ENCODE measurements at places on chromosomes 5 and 9.

DNA sequence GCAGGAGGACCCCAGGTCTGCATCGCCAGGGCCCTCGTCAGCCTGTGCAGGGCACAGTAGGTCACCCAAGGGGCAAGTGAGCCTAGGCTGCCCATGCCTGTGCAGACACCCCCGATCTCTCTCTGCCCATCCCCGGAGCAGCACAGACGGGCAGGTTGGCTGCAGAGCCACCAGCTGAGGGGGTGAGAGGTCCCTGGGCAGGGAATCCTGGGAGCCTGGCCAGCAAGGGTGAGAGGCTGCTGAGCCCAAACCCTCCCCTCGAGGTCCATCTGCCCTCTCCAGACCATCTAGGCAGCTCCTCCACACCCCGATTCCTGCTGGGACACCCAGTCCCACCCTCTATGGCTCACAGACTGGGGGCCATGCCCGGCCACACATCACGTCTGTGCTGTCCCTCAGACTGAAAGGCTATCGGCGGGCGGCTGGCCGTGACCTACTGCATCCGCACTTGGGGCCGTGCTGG lies 2.8 kb upstream of the DPP7 start:
- no peak for DNase-seq

DNA sequence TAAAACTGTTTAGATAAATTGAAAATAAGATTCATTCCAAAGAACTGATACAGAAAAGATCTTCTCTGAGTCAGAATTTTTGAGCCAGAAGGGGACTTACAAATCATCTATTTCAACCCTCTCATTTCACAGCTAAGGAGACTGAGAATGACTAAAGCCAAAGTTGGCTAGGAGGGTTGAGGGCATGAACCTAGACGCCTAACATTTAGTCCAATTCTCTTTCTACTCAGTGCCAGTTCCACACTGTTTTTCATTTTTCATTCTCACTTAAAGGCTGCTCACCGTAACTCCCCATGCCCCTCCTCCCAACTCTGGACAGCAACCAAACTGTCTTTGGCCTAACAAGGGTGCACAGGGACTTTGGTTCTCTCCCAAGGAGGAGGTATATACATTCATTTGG lies 364.0 kb downstream of the NDUFS4 start:
- DNase-seq, result no peak

DNA sequence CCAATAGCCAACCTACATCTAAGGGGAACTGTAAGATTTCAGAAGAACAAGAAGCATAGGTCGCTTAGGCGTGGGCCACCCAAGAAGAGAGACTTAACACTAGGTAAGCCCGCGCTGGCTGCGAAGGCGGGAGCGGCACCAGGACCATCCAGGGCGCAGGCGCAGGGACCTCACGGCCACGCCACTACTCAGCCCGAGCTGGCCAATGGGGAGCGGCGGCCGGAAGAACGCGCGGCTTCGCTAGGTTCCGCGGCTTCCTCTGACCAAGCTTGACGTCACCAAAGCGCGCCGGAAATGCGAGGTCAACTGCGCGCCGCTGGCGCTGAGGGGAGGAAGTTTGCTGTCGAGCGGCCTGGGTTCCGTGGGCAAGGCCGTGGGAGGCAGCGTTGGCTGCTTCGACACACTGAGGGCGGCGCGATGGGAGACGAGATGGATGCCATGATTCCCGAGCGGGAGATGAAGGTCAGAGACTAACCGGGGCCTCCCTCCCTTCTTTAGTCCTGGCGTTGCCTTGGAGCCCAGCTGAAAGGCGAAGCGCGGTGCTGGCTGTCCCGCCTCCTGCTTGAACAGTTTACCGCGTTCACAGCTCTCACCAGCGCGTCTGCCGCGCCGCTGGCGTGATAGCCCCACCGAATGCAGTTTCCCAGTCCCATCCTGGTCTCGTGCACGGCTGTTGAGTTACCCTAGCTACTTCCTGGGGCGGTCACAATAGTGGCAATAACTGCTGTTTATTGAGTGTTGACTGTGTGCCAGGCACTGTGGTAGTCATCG lies at the start of gene NUP214:
Gene NUP214 (plus strand): TSS at position 299 of the 771 bp plus-strand sequence. CDS start 119 bp downstream, at position 418.
- peak; percentile 94 for DNase-seq

GRCh38 chr5:154782812-154783592 lies 27.8 kb downstream of the LARP1 start:
- no peak for DNase-seq

- no peak for DNase-seq
Observed at GRCh38 chr5:33588654-33589372, 148.0 kb downstream of the TARS1 start.

All from LNCaP clone FGC (cell line).